CD4-positive, alpha-beta T cell treated with Interleukin-6 at 100 ng/mL for 8 hours (primary cell): ENCODE measurements at places on chromosomes 7 and 10.

DNA sequence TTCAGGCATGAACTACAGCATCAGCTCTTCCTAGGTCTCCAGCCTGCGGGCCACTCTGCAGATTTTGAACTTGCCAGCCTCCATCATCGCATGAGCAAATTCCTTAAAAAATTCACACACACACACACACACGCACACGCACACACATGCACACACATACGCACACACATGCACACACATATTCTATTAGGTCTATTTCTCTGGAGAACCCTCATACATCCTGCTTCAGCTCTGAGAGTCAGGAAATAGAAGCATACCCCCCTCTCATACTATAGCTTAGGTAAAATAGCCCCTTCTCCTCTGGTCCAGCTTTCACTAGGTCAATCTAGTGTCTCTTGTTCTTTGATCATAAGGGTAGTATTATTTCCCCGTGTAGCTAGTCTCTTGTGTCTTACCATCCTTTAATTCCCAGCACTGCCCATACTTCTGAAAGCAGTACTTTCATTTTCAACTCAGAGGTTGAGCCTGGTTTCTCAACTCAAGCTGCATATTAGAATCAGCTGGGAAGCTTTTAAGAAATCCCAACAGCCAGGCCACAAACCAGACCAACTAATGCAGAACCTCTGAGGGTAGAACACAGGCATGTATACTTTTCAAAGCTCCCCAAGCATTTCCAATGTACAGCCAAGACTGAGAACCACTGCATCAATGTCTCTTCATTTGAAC is 30.9 kb upstream of the ITGB8 start:
- DNase-seq = no peak

DNA sequence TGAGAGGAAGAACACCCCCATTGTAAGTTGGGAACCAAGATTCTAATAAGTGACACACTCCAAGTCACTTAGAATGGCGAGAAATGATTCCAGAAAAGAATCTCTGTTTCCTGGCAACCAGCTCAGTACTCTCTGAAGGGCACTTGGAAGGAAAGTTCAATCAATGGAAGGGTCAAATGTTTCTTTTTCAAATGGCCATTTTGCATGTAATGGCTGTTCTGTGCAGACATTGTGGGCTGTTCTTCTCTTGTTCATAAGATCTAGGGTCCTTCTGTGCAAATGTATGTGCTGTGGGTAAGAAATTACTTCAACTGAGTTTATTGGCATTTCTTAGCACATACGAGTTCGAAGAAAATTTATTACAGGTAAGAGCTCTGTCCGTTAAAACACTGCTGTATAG is 145.3 kb downstream of the EVX1 start:
- no peak for DNase-seq

DNA sequence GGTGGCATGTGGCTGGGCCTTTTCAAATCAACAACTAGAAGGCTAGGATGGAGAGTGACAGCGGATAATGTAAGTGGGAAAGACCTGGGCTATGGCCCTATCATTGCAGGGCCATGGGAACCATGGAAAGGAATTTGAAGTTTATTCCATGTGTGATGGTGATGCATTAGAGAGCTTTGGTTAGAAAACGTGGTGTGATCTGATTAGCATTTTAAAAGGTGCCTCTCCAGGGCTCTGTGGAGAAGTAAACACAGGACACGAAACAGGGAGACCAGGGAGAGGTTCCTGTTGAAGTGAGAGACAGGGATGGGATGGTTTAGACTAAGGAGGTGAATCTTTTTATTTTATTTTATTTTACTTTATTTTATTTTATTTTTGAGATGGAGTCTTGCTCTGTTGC is 749.5 kb downstream of the GATA3 start:
- DNase-seq = no peak

- no peak for DNase-seq
Observed at GRCh38 chr7:15430191-15430590, 131.6 kb downstream of the AGMO start.

- DNase-seq = no peak
Observed at GRCh38 chr10:33673839-33674415, 339.5 kb upstream of the NRP1 start.

GRCh38 chr7:81924494-81924893 is 154.6 kb upstream of the HGF start:
- no peak for DNase-seq

DNA sequence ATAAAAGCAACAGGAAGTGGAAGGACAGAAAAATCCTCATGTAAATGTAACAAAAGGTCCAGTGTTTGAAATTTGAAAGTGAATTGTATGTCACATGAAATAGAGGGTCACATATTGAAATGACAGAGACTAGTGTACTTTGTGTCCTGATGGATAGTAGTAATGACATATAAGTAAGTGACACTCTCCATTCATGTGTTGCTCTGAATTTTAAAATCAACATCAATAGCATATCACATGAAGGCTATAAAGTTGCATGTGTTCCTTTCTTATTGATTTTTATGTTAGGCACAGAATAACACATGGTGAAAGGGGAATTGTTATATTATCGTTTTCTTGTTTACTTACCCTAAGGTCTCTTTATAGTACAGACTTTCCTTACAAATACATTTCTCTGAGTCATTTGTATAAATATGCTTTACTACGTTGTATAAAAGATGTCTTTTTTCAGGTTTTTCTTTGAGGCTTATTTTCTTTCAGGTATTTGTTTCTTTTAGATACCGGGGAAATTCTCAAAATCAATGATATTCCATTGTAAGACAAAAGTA is 104.6 kb upstream of the CACNA2D1 start:
- DNase-seq = no peak

DNA sequence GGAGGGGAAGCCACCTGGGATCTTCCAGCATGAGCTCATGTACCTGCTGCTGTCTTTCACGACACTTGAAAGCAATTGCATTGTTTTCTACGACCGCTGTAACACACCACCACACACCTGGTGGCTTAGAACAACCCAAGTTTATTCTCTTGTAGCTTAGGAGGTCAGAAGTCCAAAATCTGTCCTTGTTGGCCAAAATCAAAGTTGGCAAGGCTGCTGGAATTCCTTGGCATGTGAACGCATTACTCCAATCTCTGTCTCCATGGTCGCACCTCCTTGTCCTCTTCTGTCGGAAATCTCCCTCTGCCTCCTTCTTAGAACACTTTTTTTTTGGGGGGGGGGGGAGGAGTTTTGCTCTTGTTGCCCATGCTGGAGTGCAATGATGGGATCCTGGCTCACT is 305.7 kb downstream of the BAMBI start:
- DNase-seq = no peak

DNA sequence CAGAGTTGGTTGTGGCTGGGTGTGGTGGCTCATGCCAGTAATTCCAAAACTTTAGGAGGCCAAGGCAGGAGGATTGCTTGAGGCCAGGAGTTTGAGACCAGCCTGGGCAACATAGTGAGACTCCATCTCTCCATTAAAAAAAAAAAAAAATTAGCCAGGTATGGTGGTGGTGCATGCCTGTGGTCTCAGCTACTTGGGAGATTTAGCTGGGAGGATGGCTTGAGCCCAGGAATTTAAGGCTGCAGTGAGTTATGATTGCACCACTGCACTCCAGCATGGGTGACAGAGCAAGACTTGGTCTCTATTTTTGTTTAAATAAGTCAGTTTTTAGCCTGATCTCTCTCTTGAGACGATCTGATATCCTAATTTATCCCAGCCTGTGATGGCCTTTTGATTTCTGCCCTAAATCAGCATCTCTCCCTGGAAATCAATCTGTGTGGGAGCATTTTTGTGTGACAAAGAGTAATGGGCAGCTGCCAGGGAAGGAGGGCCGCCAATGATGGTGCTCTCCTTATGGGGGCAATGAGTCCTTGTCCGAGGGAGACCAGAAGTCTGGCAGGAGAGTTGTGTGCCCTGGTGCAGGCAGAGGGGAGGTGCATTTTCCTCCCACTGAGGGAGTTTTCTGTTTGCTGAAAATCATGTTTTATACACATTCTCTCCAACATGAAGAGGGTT is 111.0 kb downstream of the NRP1 start:
- DNase-seq = no peak

DNA sequence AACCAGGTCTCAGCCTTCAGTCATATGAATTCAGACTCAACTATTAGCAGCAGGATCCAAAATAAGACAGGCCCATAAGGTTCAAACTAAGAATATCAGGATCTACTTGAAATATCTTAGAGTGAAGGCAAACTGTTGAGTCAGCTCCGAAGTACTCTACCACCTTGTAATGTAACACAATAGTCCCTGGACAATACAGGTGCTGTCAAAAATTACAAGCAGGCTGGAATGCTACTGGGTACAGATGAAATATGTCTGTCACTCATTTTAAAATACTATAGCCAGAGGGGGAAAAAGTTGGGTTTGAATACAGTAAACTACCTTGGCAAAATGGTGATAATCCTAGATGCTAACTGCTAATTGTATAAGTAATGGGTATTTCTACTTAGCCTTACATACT is 6.8 kb downstream of the PAXIP1 start:
- DNase-seq = no peak

DNA sequence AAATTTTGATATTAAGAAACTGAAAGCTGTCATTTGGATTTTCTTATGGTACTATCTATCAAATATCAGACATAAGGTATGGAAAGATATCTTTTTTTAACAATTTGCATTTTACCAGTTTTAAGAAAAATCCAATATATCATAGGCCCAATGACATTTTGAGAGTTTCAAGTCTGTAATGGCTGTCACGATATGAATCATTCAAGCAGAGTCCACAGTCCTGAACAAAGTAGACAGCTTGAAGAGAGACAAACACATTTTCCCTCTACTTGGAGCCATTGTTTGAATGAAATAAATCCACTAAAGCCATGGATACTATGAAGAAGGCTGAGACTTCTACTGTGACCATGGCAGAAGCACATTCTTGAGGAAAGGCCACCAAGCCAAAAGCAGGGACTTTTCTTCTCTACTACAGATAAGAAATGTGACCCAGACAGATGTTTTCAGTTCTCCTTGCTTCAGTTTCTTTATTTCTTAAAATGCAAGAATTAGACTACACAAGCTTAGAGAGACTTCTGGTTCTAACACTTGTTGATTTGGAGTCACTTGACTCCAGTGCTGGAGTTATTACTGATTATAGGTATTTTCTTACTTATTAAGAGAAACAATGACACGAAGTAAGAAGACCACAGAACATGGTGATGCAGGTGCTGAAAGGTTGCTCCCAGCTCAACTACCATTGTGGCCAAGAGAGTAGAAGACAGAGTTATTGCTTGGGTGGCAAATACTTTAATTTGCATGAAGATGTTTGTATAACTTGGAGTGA is 429.1 kb downstream of the KIF20B start:
- no peak for DNase-seq

GRCh38 chr10:80406204-80406603 is 2.1 kb upstream of the PRXL2A start:
- no peak for DNase-seq

- DNase-seq = no peak
Observed at GRCh38 chr10:113151190-113151666, 201.2 kb downstream of the TCF7L2 start.

GRCh38 chr10:94310369-94310768 is 52.4 kb downstream of the NOC3L start:
- DNase-seq = no peak

DNA sequence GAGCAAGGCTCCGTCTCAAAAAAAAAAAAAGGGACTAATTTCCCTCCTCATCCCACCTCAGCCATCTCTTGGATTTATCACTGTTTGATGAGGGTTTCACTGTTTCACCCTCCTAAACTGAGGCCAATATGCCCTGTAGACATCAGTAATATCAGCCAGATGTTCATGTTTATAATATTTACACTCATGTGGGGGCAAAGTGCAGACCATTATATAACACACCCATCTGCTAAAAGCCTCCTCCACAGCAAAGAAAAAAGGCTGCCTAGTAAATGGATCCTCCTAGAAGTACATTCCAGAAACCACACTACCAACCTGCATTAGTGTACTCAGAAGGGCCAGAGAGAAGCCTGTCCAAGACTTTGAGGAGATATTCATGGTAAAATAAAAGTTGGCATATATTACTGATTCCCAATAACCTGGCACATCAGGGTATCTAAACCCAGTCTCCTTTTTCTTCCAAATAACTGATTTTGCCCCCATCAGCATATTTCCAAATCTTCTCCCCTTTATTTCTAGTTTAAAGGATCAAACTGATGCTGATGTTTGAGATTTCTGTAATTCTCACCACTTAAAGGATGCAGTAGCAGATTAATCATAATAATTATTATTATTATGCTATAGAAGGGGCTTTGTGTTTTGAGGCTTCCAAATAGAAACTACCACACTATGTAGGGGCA is 55.1 kb downstream of the LGI1 start:
- no peak for DNase-seq

GRCh38 chr10:77590344-77591237 is 47.0 kb downstream of the KCNMA1 start:
- no peak for DNase-seq

DNA sequence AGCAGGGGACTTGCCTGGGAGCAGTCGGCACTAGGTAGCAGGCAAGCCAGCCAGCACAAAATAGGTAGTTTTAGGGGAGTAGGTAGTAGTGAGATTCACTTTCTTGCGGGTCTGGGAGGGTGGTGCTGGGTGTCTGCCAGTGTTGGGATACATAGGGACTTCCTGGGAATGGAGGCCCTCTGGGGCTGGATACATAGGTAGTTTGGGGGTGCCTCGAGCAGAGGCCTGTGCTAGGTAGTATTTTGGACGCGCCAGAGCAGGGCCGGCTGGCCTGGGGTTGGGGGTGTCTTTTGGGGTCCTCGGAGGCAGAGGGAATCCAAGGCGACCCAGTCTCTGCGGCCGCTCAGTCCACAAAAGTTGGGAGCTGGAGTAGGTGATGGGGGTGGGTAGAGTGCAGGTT is 2.0 kb upstream of the HOXA3 start:
- no peak for DNase-seq

DNA sequence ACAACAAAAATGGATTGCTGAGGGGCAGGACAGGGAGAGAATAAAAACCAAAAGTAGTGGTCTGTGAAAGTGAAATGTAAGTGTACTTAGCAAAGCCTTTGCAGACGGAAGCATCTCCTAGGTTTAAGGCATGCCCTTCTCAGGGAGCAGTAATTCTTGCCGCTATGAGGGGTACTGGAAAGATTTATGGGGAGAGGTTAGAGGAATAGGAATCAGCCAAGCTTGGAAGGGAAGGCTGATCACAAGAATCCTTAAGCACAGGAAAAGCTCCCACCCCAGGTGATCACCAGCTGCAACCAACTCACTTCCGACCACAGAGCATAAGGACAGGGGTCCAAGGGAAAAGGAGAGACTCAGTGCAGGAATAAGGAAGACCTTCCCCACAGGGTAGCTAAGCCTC is 10.3 kb downstream of the GFRA1 start:
- no peak for DNase-seq
